ENCODE measurements at places on chromosomes 6 and 20. TPM values are rescaled to one million over a fixed set of nuclear protein-coding genes. Genes with fewer than 3 reads are reported as not detected.
A peak's percentile ranks its signal among the peaks of the same experiment; 100 is the strongest.

Gene CD109
- 4.4 TPM for total RNA-seq

Gene TFAP2C
- total RNA-seq = not detected

Gene SEL1L2
- not detected for total RNA-seq

Gene C4B
- 2.9 TPM for total RNA-seq

Gene SNRNP48
- total RNA-seq = 19.7 TPM

Gene C6orf52
- total RNA-seq = 2.3 TPM

Gene KCNQ5
- 10.0 TPM for total RNA-seq

Gene SERPINB1
- 55.1 TPM for total RNA-seq

Gene TBX18
- not detected for total RNA-seq

- DNase-seq = no peak
- H3K4me3 ChIP-seq = no peak overlapping the region
- H3K27ac ChIP-seq = peak overlapping the region; percentile 31
- H3K36me3 ChIP-seq = no peaks in the 10 kb centered on the region
These were observed 284.1 kb upstream of the TAB2 start for GRCh38 chr6:149033454-149033853.

GRCh38 chr6:53916804-53917463 lies 122.1 kb downstream of the LRRC1 start:
- DNase-seq = no peak
- H3K36me3 ChIP-seq = no peaks in the 10 kb centered on the region
- H3K4me3 ChIP-seq = no peak overlapping the region
- H3K4me1 ChIP-seq = no peaks in the 10 kb centered on the region
- no peaks in the 10 kb centered on the region for H3K27me3 ChIP-seq
- H3K27ac ChIP-seq = no peak overlapping the region

DNA sequence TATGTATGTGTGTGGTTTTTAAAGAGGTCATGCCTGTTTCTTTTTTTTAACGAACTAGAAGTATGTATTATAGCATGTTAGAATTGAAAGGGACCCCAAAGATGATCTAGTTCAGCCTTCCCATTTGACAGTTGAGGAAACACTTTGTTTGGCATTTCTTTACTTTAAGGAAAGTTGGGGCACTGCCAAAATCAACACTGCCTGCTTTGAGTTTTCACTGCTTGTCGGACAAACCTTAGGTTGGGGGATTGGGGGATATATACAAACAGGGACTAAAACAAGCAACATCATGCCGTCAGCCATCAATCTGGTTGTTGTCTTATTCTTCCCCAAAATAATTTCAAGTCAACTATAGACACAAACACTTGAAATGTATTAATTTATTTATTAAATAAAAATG lies 14.1 kb upstream of the CALHM6 start:
- H3K27ac ChIP-seq = no peak overlapping the region
- no peak overlapping the region for H3K4me3 ChIP-seq
- H3K27me3 ChIP-seq = peaks cover 19% of the 10 kb centered on the region
- no peak for DNase-seq

DNA sequence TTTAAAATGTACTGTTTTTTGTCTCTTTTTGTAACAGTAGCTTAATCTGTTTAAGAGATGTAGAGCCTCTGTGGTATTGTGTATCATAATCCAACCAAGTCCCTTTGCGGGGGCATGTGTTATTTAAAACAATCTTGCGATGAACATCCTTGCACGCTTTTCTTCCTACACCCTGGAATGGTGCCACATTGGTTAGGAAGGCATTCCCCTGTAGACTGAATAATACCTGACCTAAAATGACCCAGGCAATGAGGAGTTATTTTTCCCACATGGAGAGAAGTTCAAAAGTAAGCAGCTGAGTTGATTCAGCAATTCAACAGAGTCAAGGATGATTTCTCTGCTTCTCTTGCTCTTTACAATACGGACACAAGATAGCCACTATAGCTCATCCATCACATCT lies 142.0 kb upstream of the PMEPA1 start:
- no peaks in the 10 kb centered on the region for H3K36me3 ChIP-seq
- peaks cover 5% of the 10 kb centered on the region for H3K4me1 ChIP-seq
- DNase-seq = no peak
- no peak overlapping the region for H3K4me3 ChIP-seq
- peaks cover 8% of the 10 kb centered on the region for H3K27me3 ChIP-seq

DNA sequence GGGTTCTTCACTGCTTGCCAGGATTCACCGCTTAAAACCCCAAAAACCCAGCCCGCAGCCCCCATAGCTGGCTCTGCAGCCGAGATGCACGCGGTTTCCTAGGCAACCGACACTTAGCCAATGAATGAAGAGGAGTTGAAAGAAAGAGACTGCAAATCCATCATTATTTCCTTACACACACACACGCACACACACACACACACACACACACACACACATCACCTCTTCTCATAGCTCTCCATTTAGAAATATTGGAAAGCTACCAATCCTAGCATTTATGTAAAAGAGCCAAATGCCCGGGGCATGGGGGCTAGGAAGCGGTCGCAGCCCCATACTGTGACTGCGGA lies 3.4 kb upstream of the TUBB2B start:
- H3K27ac ChIP-seq = no peak overlapping the region
- H3K27me3 ChIP-seq = peaks cover 84% of the 10 kb centered on the region
- DNase-seq = no peak
- H3K4me3 ChIP-seq = no peak overlapping the region
- H3K36me3 ChIP-seq = no peaks in the 10 kb centered on the region

- peaks cover 25% of the 10 kb centered on the region for H3K36me3 ChIP-seq
- H3K27me3 ChIP-seq = no peaks in the 10 kb centered on the region
- H3K4me3 ChIP-seq = no peak overlapping the region
- no peak overlapping the region for H3K27ac ChIP-seq
- peaks cover 31% of the 10 kb centered on the region for H3K4me1 ChIP-seq
- DNase-seq = no peak
These were observed 20.0 kb downstream of the ITPR3 start for GRCh38 chr6:33641144-33641543.

DNA sequence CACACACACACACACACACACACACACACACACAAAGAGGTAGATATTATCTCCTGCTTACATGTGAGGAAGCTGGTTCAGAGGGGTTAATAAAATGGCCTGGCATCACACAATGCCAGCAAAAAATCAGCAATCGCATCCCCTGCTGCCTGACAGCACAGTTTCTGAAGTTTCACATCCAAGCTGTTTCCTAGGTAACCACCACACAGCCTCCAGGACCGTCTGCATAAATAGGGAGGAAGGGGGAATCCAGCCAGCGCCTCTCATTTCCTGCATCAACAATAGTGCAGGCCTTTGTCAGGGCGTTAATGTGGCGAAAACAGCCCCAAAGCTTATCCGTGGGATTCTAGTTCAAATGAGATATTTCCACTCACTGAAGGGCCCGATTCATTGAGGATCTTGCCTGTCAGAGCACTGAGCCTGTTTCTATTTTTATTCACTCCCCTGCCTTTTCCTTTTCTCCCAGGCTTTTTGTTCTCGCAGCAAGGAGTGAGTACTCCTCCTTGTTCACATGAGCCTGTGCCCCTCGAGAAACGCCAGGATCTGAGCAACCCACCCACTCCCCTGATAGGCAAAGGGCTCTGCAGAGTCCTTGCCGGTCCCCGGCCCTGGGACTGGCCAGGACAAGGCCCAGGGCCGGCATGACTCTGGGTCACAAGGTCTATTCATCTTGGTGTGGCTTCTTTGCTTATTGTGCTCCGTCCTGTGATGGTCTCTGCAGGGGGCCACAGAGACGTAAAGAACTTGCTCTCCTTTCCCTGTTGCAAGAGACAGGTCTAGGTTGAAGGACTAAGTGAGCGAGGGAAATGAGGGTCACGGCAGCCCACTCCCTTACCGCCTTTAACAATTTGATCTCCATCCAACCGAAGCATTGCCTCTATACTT lies 32.7 kb downstream of the TUBB2B start:
- H3K27me3 ChIP-seq = peaks cover 4% of the 10 kb centered on the region
- H3K27ac ChIP-seq = no peak overlapping the region
- H3K36me3 ChIP-seq = no peaks in the 10 kb centered on the region
- DNase-seq = no peak
- no peaks in the 10 kb centered on the region for H3K4me1 ChIP-seq

GRCh38 chr20:36726168-36726567 lies 19.7 kb downstream of the NDRG3 start:
- DNase-seq = no peak
- no peak overlapping the region for H3K27ac ChIP-seq
- peaks cover 13% of the 10 kb centered on the region for H3K4me1 ChIP-seq
- H3K4me3 ChIP-seq = no peak overlapping the region
- H3K36me3 ChIP-seq = peaks cover 4% of the 10 kb centered on the region
- no peaks in the 10 kb centered on the region for H3K27me3 ChIP-seq

GRCh38 chr20:57948180-57948955 lies 238.6 kb upstream of the PMEPA1 start:
- no peak overlapping the region for H3K27ac ChIP-seq
- no peak overlapping the region for H3K4me3 ChIP-seq
- H3K36me3 ChIP-seq = no peaks in the 10 kb centered on the region
- no peaks in the 10 kb centered on the region for H3K4me1 ChIP-seq
- no peak for DNase-seq

DNA sequence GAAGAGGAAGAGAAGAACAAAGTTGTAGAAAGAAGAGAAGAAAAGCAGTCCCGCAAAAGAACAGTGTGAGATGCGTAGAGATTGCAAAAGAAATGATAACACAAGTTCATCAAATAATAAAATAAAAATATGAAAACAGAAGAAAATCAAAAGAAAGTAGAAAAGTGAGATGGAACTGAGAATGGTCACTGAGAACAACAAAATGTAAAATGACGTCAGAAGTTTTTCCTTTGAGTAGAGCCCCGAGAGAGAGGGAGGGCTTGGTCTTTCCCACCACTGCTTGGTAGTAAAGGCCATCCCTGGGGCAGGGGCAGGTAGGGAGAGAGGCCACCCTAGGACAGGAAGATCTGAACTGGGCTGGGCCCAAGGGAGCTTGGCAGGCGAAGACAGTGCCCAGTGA lies 533.7 kb downstream of the QKI start:
- no peak overlapping the region for H3K4me3 ChIP-seq
- H3K27me3 ChIP-seq = peaks cover 18% of the 10 kb centered on the region
- no peak overlapping the region for H3K27ac ChIP-seq
- no peaks in the 10 kb centered on the region for H3K4me1 ChIP-seq

DNA sequence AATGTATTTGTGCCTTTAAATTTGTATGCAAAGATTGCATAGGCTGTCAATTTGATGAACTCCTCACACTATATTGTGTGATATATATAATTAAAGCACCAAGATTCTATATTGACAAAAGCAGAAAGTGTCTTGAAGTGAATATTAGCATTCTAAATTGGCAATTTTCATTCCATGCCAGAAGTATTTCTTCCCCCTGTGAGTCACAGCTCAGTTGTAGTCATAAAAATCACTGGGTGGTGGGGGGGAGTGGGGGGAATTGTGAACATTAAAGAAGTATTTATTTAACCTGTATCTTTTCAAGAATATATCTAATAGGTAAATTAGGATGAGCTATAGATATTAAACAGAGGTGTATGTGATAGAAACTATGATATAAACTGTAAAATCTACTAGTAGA lies 3.1 kb upstream of the ARMC2 start:
- peaks cover 20% of the 10 kb centered on the region for H3K4me1 ChIP-seq

DNA sequence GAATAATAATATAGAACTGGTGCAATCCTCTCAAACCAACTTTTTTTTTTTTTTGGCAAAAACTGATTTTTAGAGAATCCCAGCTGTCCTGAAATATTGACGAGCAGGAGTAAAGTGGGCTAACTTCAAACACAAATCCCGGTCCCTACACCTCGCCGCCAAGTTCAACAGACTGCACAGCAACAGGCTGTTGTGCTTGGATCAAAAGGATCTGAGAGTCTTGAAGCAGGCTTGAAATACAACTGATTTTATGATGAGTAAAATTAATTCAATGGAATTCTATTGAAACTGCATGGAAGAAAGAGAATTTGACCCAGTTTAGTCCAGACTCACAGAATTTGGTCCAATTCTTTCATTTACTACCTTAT lies 172.1 kb downstream of the FOXC1 start:
- H3K4me3 ChIP-seq = no peak overlapping the region
- no peaks in the 10 kb centered on the region for H3K36me3 ChIP-seq
- no peaks in the 10 kb centered on the region for H3K27me3 ChIP-seq
- H3K4me1 ChIP-seq = peaks cover 13% of the 10 kb centered on the region

- H3K4me1 ChIP-seq = no peaks in the 10 kb centered on the region
- H3K36me3 ChIP-seq = no peaks in the 10 kb centered on the region
- H3K27ac ChIP-seq = no peak overlapping the region
- no peaks in the 10 kb centered on the region for H3K27me3 ChIP-seq
These were observed 24.3 kb downstream of the AKAP7 start for GRCh38 chr6:131159578-131159977.

DNA sequence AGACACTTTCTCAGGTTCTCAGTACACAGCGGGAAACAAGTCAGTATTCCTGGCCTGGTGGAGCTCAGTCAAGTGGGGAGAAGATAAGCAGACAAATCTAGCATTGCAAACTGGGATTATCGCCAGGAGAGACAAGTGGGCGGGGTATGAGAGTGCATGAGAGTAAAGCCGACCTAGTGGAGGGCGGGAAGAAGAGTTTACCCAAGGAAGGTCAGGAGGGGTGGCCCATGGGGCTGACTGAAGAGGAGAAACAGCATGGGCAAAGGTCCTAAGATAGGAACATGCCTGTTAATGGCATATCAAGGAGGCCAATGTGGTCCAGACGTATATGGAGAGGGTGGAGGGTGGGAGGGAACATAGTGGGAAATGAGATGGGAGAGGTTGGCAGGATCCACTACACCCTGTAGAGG lies 12.4 kb upstream of the CSNK2A1 start:
- H3K4me3 ChIP-seq = no peak overlapping the region
- peaks cover 34% of the 10 kb centered on the region for H3K27me3 ChIP-seq
- no peaks in the 10 kb centered on the region for H3K36me3 ChIP-seq
- H3K27ac ChIP-seq = no peak overlapping the region
- no peak for DNase-seq

DNA sequence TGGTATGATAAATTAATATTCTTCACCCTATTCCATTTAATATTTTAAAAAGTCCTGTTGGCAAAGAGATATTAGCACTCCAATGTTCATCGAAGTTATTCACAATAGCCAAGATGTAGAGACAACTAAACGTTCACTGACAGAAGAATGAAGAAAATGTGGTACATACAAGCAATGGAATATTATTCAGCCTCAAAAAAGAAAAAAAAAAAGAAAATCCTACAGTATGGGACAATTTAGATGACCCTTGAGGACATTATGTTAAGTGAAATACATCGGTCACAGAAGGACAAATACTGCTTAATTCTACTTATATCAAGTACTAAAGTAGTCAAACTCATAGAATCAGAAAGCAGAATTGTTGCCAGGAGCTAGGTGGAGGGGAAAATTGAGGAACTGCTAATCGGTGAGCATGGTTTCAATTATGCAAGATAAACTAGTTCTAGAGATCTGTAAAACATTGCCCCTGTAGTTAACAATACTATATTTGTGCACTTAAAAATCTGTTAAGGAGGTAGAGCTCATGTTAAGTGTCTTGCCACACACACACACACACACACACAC lies 4.7 kb downstream of the GCLC start:
- peaks cover 24% of the 10 kb centered on the region for H3K4me1 ChIP-seq
- peaks cover 3% of the 10 kb centered on the region for H3K27me3 ChIP-seq
- peaks cover 5% of the 10 kb centered on the region for H3K36me3 ChIP-seq

All from activated CD8-positive, alpha-beta T cell treated with anti-CD3 and anti-CD28 coated beads, Interleukin-2, amount 10 ng/mL, durations not matched to agents 7 days and 5 days (primary cell).